H54 (cell line): ENCODE measurements at places on chromosomes 3 and 15.
A peak's percentile ranks its signal among the peaks of the same experiment; 100 is the strongest.

DNA sequence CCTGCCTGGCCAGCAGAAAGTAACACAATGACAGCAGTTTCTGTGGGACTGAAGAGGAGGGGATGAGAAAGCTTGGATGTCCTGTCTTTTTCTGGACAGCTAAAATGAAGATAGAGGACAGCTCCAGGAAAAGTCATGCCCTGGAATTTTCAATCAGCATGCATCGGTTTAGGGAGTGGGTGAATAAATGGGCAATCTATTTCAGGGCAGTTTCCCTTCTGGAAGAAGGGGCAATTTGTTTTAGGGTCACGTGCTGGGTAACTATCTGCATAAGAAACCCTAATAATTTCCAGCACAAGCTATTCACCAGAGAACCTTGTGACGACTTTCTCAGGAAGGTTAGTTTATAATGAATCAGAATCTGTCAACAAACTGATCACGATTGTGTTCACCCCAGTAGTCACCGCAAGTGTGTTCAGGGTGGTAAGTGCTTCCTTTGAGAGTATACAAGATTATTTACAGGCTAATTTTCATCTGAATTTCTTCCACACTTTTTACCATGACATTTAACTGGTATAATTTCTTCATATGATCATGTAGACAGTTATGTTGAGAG lies 318.0 kb upstream of the GBE1 start:
- no peak for DNase-seq

DNA sequence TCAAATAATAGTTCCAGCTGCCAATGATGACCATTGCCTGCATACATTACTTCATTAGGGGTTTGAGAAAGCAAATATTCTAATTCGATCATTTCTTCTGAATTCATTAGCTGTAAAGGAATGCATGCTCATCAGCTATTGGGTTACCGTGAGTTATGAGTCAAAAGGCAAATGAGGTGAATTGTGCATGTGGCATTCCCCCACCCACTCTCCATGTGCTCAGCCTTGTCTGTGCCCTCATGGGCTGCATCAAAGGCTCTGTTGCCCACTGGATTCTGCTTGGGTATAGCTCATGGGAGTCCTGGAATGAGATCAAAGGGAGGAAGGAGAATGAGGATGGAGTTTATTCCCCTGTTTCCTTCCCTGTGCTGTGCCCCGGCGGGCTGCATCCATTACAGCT lies 99.3 kb upstream of the CHRNA7 start:
- no peak for DNase-seq

DNA sequence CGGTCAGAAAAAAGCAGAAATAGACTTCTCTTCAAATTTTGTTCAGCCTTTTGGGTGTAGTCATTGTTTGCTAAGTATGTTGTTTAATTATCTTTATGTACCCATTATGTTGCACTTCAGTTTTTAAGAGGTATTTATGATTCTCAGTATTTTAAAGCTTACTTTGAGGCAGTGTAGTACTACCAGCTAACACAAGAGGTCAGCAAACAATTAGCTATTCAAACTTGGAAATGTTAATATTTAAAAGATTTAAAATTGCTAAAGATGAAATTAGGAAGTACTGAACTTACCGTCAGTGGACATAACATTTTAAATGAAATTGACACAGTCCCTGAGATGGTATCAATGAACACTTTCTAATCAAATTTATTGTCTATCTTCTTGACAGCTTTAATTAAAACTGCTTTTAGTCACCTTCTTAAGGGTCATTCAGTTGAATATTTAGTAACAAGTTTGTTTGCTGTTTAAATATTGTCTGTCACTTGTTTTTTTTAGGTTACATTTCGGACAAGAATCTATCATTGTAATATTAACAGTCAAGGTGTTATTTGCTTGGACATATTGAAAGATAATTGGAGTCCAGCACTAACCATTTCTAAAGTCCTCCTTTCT lies 28.1 kb downstream of the NKIRAS1 start:
- DNase-seq: no peak

GRCh38 chr3:180102134-180102533 lies 65.4 kb upstream of the PEX5L start:
- no peak for DNase-seq

DNA sequence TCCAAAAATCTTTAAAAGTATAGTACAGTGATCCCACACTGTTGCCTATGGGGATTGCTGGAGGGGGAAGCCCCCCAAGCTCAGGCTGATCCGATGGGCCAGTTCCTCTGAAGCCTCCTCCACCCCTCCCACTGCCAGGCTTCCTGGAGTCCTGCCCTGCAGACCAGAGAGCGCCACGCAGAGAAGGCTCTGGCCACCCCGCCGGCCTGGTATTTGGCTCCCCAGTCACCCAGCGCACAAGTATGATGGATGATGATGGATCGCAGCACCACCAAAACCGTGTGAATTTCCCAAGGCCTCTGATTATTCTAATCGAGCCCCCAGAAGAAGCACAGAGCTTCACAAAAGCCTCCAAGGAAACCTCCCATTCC lies 259.0 kb downstream of the MECOM start:
- no peak for DNase-seq

DNA sequence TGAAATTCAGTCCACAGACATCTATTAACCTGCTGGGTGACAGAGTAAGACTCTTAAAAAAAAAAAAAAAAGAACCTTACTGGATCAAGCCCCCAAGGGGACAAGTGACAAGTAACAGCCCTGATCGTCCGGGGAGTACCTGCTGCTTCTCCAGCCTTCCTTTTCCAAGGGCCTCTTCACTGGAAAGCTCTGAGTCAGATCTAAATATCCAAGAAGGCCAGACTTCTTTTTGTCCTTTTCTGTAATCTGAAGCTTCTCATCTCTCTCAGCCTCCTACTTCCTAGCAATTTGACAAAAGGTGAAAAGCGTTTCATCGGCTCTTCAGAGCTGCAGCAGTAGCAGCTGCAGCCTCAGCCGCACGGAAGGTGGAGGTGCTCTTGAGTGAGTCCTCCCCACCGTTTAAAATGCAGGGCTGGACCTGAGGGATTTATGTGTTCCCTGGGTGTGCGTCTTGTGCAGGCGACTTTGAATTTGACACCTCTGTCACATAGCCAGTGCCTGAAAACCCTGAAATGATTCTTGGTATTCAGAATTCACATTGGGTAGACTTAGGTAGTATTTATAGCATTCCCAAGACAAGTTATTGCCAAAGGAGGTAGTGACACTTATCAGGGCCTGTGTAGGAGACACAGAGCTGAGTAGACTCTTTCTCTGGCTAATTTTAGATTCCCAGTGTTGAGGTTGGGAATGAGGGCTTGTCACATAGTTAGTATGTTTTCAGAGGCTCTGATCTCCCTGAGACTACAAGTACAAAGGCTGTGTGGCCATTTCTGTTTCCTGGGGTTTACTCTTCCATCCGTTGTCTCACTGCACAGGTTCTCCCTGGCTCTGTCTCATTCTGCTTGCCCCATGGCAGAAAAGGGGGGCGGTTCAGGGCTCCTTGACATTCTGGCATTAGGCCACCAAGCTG lies 291.2 kb upstream of the C2CD4B start:
- no peak for DNase-seq

- no peak for DNase-seq
Observed at GRCh38 chr15:42064271-42064670, 30.1 kb downstream of the PLA2G4D start.

DNA sequence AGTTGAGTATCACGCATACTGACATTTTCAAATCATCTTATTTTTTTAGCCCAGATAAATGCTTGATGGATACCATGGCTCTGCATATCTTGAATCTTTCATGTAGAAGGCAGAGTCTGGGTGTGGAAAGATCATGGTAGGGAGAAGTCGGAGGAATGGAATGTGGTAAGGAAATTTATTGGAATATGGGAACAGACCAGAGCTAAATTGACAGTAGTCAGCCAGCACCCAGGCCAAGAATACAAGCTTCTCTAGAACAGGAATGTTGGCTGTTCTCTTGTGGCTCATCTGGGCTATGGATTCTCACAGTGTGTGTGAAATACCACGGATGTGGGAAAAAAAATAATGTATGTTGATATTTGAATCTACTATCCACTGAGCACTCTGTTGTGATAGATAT lies 305.7 kb upstream of the COL8A1 start:
- no peak for DNase-seq

GRCh38 chr3:68943753-68944500 lies 11.6 kb upstream of the TAFA4 start:
- no peak for DNase-seq

DNA sequence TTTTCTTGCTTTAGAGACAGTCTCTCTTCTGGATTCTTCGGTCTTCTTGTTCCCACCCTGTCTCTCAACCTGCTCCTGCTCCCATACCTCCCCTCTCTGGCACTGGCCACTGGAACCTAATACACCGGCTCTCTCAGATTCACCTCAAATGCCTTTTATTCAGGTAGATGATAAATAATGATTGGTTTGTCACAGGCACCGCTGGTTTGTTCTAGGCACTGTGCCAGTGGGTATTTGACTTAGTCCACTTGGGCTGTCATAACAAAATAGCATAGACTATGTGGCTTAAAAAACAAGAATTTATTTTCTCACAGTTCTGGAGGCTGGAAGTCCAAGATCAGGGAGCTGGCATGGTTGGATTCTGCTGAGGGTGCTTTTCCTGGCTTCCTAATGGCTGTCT lies 278.2 kb upstream of the STT3B start:
- DNase-seq: no peak

DNA sequence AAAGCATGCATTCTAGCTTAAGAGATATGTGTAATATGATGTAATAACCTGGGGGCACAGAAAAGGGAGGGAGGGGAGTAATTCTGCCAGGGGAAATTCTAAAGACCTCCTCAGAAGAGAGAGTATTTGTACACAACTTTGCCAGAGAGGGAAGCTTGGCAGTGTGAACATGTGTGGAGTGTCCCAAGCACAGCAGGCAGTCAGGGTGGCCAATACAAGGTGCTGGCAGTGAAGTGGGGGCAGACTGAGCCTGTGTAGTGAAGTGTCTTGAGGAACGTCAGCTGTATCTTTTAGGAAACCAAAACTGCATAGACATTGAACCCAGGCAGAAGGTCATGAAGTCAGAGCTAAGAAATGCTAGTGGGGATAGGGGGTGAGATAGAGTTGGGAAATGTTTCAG lies 29.7 kb upstream of the TMEM42 start:
- DNase-seq: no peak

- DNase-seq: no peak
Observed at GRCh38 chr15:51046799-51047449, 47.8 kb downstream of the TNFAIP8L3 start.

- peak; percentile 87 for DNase-seq
Observed at GRCh38 chr15:40847223-40847961, 3.5 kb downstream of the SPINT1 start.

DNA sequence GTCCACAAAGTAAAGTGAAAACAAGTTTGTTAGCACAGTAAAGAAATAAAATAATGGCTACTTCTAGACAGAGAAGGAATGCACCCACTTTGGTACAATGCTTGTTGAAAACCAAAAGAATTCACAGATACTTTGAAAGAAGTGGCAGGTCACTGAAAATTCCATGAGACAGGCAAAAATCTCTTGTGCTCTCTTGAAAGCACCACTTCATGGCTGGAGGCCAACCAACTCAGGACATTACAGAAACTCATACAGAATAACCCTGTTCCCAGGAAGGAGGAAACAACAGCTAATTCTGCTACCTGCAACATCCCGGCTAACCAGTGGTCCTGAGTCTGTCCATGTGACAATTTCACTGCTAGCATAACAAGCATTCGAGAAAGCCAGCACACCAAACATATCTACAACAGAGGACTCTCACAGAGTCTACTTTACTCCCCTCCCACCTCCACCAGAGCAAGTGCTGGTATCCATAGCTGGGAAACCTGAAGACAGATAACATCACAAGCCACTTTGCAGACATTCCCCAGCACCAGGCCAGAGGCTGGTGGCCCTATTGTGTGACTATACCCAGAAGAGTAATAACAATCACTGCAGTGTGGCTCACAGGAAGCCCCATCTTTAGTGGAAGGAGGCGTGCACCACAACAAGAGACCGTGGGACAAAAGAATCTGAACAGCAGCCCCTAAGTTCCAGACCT lies 255.3 kb upstream of the SLITRK3 start:
- DNase-seq: no peak

DNA sequence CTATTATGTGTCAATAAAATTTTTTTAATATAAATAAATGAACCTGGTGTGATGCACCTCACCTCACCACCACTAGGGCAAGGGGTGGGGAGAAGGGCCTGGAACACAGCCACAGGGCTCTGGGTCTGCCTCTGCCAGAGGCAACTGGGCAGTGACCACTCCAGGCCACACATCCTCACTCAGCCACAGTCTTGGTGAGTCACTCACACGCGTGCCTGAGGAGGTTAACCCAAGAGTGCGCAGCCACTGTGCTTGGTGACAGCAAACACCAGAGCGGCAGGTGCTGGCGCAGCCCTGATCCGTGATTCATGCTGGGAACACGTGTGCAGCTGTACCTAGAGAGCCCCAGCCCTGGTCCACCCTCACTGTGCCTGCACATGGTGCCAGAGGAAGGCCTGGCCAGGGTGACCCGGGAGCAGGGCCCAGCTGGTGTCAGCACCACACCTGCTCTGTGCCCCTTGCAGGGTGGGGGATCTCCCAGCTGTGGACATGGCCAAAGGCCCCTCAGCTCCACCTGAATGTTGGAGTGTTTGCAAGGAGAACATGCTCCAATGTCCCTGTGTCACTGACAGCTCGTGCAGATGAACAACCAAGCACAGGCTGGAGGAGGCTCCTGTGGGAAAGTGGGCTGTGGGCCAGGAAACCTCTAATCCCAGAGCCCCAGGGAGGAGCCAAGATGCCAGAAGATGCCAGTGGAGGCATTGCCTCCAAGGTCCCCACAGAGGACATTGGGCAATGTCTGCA lies 2.1 kb downstream of the SLC41A3 start:
- DNase-seq: peak; percentile 95

- DNase-seq: no peak
Observed at GRCh38 chr3:178628037-178628436, 91.8 kb downstream of the KCNMB2 start.

GRCh38 chr3:152269056-152269830 lies 514 bp downstream of the MBNL1 start:
- DNase-seq: no peak

DNA sequence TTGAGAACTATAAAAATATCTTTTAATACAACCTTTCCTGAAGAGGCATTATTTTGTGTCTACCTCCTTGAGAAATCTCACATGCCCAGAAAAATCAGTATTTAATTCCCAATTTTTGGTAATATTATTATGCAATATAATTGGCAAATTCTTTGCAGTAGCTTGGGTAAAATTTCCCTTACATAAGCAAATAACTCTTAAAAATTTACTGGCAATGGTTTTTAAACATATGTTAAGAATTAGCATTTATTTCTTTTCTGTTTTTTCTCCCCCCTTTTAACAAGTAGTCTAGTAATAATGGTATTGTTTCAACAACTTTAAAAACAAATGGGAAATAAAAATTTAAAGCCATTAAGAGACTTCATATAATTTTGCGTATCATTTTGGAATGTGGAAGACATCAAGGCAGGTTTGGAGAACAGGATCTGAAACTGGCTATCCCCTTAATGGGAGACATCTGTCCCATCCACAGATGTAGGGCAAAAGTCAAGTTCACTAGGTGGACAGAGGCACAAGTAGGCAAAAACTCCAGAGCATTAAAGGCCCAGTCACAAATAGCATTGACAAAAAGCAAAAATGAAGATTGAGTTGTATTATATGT lies 89.6 kb upstream of the AADACL2 start:
- DNase-seq: no peak
